Left lung (tissue), 14 donors: ENCODE measurements at places on chromosomes 7 and 10. TPM values are rescaled to one million over a fixed set of nuclear protein-coding genes. Genes with fewer than 3 reads are reported as not detected.

The SPDYE6 gene
- total RNA-seq, result not detected

The ANKRD2 gene
- 1.3 TPM for total RNA-seq

The FAM180A gene
- 6.8 TPM for total RNA-seq

The IL6 gene
- 9.4 TPM for total RNA-seq

The ANKRD61 gene
- 0.29 TPM for total RNA-seq

The HTR5A gene
- total RNA-seq, result not detected

The MBL2 gene
- total RNA-seq, result not detected

The TAX1BP1 gene
- total RNA-seq, result 96.4 TPM

The ZFYVE27 gene
- 20.6 TPM for total RNA-seq
